ENCODE measurements at places on chromosomes 1 and 21.

- DNase-seq, result no peak
Measured at GRCh38 chr1:32920833-32921232, 19.6 kb upstream of the TMEM54 start.

- DNase-seq, result no peak
Measured at GRCh38 chr1:40047769-40048168, 7.2 kb downstream of the CAP1 start.

DNA sequence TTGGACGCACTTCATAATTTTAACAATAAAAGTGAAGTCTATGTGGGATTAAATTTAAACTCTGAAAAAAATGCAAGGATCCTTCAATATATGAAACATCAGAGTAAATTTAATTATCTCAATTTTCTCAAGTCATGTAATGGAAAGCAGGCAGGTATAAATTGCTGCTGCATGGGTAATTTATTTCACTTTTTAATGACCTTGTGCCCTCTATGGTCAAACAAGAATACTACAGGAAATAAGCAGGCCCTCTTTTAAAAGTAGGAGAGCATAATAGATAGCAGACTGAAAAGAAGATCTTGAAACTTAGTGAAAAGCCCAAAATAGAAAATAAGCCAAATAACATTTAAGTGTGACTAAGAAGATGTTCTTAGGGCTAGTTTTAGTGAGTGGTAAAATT lies 22.9 kb downstream of the BCAS2 start:
- DNase-seq, result no peak

GRCh38 chr1:165573787-165574186 lies 30.0 kb downstream of the LRRC52 start:
- DNase-seq, result no peak

GRCh38 chr1:94739521-94740061 lies 80.6 kb upstream of the SLC44A3 start:
- DNase-seq, result peak; percentile 99

DNA sequence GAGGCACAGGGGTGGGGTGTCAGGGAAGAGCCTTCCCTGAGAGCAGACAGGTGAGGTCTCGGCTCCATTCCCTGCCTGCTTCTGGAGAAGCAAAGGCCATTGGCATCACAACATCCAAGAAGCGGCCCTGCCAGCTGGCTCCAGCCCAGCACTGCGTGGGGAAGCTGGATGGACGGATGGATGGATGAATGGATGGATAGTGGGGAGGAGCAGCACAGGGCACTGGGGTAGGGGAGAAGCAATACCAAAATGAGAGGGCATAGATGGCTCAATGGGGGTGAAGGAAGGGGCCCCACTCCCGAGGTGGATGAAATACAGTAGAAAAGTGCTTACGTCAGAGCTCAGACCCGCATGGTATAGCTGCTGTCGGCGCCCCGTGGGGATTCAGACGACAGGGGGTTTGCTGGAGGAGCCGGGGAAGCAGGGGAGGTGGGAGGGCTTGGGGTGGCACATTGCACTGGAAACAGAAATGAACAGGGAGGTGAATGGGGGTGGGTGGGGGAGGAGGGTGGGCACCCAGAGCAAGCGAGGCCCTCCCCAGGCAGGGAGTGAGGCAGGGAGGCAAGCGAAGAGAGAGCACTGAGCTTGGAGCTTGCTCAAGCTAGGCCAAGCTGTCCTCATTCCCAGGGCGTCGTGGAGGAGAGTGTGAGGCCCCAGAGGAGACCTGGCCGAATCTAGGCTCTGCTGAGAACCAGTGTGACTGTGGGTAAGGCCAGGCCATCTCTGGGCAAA lies 9.5 kb upstream of the GOLT1A start:
- DNase-seq, result no peak
